Activated CD4-positive, alpha-beta T cell treated with anti-CD3 and anti-CD28 coated beads, Interleukin-2, Interleukin-6, amounts not matched to agents 100 ng/mL and 50 ng/mL, durations not matched to agents 16 hours and 8 hours (primary cell): ENCODE measurements at places on chromosomes 7 and 10.

DNA sequence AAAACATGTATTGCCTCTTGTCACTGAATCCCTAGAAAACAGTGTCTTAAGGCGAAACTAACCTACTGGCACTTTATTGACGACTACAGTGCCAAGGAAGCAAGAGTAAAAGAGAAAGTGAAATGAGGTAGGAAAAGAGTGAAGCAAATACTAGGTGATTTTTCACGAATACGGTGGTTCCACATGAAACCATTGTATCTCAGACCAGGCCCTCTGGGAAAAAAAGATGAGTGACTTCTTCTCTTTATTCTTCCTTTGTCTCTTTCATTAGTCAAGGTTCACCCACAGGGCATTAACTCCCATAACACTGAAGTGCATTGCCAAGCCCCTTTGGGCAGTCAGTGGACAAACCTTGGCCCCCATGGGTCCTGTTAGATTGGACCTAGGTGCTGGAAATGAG, 16.2 kb upstream of the MACC1 start:
- DNase-seq, result no peak

GRCh38 chr7:41695661-41696322, 7.1 kb downstream of the INHBA start:
- DNase-seq, result no peak

- DNase-seq, result no peak
Observed at GRCh38 chr7:28986028-28986764, 28.1 kb upstream of the TRIL start.

- peak; percentile 37 for DNase-seq
Observed at GRCh38 chr7:29955799-29956486, 33.7 kb downstream of the SCRN1 start.

- DNase-seq, result no peak
Observed at GRCh38 chr7:638256-639011, 88.1 kb upstream of the DNAAF5 start.

DNA sequence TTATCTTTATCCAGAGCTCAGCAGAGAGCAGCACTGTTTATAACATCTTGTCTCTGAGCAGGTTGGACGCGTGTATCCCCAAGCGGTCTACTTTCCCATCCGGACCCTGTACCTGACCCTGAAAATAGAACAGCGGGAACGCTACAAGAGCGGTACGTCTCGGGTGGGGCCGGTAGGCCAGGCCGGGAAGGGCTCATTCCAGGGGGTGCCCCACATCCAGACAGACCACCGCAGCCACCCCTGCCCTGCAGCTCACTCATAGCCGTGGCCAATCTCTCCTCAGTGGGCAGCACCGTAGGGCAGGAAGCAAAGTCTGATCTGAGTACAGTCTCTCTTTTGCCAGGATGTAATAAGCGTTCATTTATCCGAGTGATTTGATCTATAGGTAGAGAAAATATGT, 113.7 kb downstream of the TRRAP start:
- DNase-seq, result no peak

- no peak for DNase-seq
Observed at GRCh38 chr10:42932735-42933447, 144.0 kb upstream of the RET start.

DNA sequence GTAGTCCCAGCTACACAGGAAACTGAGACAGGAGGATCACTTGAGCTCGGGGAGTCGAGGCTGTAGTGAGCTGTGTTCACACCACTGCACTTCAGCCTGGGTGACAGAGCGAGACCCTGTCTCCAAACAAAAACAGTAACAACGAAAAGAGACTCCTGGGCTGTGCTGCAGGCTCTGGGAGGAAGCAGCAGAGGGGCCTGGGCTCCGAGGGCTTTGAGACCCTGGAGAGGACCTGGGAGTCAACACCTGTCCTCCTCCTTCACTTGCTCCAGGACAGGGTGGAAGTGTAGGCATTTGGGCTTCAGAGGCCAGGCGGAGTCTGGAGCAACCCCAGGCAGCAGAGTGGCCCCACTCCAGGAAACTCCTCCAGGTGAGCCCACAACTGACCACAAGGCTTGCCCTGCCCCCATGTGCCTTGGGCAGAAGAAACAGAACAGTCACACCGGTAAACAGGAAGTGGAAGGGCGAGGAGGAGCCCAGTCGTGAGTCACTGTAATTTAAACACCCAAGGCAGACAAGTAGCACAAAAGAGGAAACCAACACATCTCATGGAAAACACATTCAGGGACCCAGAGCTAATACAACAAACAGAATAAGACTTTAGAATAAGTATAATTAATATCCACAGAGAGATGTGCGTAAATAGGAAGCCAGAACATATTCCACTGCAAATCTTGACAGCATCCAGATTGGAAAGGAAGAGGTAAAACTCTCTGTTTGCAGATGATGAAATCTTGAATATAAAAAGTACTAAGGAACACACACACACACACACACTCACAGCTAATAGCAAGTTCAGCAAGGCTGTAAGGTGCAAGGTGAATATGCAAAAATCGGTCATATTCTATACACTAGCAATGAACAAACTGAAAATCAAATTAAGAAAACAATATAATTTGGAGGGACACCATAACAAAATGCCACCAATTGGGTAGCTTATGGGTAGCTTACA, 20.5 kb upstream of the RASGEF1A start:
- DNase-seq, result peak; percentile 80

- DNase-seq, result peak; percentile 73
Observed at GRCh38 chr10:62047960-62048383, 146.5 kb downstream of the ARID5B start.

DNA sequence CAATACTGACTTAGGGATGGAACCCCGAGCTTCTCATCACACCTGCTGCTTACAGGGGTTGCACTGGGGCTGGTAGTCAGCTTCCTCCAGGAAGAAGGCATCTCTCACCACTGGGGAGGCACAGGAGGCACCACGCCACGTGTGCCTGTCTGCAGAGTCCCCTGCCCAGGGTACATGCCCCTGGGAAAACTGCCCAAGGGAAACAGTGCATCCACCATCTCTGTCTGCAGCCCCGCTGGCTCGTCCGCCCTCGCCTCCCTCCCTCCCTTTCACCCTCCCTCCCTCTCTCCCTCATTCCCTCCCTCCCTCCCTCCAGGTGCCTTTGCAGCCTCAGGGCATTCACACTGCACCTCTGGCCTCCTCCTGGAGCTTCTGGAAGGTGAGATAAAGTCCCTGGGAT, 101.1 kb downstream of the PTPRE start:
- DNase-seq, result no peak

GRCh38 chr7:47581804-47582763, at the start of gene TNS3:
TNS3 (minus strand) TSS chr7:47582111; CDS start chr7:47439636, 142,475 bp downstream.
- DNase-seq, result no peak

DNA sequence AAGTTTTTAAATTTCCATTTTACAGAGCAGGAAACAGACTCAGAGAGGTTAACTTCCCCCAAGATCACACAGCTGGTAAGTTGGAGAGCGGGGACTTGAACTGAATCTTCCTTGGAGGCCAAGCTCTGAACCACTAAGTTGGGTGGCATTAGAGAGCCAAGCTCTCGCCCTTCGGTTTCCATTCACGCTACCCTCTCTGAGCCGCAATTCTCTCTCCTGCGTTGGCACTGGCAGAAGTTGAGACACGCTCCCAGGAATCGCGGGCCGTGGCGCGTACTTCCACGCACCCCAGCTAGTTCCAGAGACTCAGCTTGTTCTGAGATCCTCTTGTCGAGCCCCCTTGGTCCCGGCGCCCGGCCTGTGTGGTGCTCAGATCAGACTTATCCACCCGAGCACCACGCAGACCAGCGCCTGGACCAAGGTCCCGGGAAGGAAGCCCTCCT, 29.3 kb upstream of the VAX1 start:
- DNase-seq, result no peak

- no peak for DNase-seq
Observed at GRCh38 chr10:74093530-74094164, 57.0 kb downstream of the AP3M1 start.

- peak; percentile 31 for DNase-seq
Observed at GRCh38 chr10:132836832-132837540, 51.0 kb upstream of the NKX6-2 start.
